ENCODE measurements at places on chromosomes 5 and 9.

DNA sequence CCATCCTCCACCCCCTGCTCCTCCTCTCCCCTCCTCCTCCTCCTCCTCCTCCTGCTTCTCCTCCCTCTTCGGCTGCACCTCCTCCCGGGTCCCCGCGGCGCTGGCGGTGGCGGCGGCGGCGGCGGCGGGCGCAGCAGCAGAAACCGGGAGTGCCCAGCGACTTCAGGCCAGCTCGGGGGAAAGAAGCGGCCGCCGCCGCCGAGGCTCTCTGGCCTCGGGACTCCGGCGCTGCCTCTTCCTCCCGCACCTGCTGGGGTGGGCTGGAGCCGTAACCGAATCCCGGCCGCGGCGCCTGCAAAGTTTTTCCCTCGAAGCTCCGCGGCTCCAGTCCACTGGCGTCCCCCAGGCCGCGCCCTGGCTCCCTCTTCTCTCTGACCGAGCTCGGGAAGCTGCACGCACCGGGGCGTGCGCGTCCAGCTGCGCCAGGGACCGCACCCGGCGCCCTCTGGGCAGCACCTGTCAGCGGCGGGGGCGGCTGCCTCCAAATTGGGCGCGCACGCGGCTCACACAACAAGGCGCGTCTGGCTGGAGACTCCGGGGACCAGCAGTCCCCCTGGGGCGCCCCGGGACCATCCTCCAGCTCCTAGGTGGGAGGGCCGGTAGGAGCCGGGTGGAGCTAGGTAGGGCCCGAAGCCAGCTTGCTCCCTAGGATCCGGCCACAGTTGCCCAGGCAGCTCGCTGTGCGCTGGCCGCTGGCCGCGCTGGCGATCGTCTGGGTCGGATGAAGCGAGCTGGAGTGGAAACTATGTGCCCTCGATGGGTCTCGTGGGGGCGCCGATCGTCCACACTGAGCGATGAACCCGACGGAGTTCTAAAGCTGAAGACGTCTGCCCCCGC lies at the start of gene MCTP1:
Gene MCTP1 (minus strand): TSS at position 523 of the 837 bp plus-strand sequence.
- no peak for DNase-seq

GRCh38 chr5:78699552-78700153 lies 51.1 kb upstream of the LHFPL2 start:
- DNase-seq, result no peak

- no peak for DNase-seq
Measured at GRCh38 chr9:69535286-69535832, 136.8 kb downstream of the APBA1 start.

GRCh38 chr9:21994556-21995005 lies at the start of gene CDKN2B-AS1:
CDKN2B-AS1 (plus strand) TSS chr9:21994791.
- DNase-seq, result no peak

DNA sequence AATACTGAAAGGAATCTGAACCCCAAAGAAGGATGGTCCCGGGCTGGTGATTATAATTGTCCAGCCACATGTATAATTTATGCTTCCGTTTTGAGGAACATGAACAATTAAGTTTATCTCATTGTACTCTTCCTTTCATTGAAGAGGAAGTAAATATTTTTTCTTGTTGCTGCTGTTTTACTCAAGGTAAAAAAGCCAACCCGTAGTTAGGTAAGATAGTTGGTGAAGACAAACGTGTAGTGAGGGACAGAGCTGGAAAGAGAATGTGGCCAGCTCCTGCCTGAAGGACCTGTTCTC lies 5.1 kb downstream of the RCL1 start:
- DNase-seq, result no peak

GRCh38 chr9:98657897-98658296 lies 50.8 kb downstream of the GABBR2 start:
- no peak for DNase-seq
